T-helper 9 cell (primary cell): ENCODE measurements at places on chromosomes 2 and 18.

- no peak for DNase-seq
These were observed 31.2 kb upstream of the RMP24 start for GRCh38 chr18:35941299-35941698.

- no peak for DNase-seq
These were observed 98.1 kb downstream of the SP3 start for GRCh38 chr2:173866874-173867618.

DNA sequence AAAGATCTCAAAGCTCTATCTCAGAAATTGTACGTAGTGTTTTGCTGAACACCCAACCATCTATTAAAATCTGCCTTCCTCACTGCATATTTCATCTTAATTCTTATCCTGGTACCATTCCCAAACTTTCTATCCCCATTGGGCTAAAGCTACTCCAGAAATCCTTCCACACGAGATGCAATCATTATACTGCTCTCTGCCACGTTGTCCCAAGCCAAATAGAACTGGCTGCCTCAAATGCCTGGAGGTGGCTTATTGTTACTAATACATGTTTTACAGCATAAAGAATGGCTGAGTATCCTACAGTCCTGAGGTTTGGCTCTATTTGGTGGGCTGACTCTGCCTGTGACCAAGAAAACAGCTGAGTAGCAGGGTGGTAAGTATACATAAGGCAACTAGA lies 306.0 kb upstream of the ACVR2A start:
- DNase-seq, result no peak

- no peak for DNase-seq
These were observed 323.0 kb downstream of the TSN start for GRCh38 chr2:122078451-122078850.

DNA sequence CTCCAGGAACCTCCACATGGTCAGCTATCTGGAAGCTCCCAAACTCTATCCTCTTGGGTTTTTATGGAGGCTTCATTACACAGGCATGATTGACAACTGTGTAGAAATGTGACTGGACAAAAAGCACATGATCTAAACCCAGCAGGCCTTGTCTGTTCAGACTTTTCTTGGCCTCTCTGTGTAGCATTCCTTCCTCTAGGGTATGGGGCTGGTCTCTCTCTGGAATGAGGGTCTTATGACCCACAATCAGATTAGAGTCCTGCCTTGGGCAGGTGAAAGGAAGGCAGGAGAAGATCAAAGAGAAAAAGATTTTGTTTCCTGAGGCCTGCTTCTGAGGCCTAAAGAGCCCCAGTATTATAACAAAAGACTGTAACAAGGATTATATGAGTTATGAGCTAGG lies 162.7 kb downstream of the SP3 start:
- DNase-seq, result no peak

GRCh38 chr18:28725876-28726275 lies 548.9 kb upstream of the CDH2 start:
- no peak for DNase-seq

GRCh38 chr18:36734596-36734995 lies 94.2 kb downstream of the TPGS2 start:
- DNase-seq, result no peak

DNA sequence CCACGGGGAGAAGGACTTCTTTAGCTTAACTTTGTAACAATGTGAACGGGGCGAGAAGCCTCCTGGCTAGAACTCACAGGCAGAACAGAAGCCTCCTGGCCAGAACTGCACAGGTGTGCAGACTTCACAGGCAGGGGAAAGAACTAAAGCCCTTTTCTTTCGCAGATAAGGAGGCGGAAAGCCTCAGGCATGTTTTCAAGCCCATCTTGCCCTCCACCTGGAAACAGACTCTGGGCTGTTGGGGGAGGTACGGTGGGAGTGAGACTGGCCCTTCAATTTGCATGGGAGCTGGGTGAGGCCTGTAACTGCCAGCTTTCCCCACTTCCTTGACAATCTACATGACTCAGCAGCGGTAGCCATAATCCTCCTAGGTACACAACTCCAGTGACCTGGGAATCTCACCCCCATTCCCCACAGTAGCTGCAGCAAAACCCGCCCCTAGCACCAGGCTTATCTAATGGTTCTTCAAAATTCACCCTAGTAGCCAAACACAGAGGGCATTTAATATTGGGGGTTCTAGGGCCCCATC lies 22.9 kb upstream of the ABCA12 start:
- DNase-seq, result no peak

DNA sequence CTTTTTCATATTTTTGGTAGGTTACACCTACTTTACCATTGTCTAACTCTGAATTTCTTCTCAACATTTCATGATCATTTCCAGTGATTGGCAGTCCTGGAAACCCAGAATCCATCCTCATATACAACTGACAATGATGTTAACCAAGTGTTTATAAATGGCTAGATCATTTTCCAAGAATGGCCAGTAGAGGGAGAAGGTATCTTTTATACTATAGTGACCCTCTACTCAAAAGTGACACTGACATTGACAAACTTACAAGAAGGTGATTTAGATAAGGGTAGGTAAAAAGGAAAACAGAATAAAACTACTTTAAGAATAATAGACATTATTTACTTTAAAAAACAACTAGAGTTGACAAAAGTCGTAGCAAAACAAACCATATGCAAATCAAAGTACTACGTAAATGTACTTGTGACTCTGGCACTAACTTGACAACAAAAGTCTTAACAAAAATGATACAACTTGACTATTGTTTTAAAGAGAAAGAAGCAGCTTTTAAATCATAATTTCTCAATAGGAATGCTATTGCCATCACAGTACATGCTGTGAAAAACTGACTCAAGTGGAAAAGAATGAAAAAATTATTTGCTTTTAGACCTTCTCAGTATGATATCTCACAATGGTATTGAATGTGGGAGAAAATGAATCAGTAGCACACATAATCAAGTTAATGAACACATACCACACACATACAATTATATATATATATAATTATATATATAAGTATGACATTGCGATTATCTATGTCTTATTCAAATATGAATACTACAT lies 76.6 kb upstream of the GRB14 start:
- DNase-seq, result no peak

GRCh38 chr2:42888321-42889245 lies 96.2 kb upstream of the HAAO start:
- DNase-seq, result no peak

DNA sequence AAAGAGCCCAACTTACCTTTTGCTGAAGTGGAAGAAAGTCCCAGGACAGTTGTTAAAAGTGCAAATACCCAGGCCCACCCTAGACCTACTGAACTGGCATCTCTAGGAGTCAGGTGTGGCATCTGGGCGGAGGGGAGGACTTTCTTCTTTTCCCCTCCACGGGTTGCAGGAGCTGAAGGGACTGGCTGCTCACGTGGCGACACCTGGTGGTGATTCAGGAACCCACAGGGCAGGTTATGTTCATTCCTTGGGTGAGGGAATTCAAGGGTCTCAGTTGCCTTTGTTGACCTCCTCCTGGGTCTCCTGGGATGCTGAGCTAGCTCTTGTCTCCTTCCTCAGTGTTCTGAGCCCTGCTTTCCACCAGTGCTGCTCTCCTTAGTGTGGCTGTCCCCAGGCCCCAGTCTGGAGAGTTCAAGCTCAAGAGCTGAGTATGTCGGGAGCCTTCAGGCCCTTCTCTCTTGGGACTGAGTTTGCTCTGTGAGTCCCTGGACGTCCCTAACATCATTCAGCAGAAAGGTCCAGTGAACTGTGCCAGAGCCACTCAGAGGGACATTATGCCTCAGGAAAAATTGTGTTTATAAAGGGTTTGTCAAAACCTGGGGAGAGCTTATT lies 56.9 kb downstream of the DYSF start:
- peak; percentile 70 for DNase-seq

DNA sequence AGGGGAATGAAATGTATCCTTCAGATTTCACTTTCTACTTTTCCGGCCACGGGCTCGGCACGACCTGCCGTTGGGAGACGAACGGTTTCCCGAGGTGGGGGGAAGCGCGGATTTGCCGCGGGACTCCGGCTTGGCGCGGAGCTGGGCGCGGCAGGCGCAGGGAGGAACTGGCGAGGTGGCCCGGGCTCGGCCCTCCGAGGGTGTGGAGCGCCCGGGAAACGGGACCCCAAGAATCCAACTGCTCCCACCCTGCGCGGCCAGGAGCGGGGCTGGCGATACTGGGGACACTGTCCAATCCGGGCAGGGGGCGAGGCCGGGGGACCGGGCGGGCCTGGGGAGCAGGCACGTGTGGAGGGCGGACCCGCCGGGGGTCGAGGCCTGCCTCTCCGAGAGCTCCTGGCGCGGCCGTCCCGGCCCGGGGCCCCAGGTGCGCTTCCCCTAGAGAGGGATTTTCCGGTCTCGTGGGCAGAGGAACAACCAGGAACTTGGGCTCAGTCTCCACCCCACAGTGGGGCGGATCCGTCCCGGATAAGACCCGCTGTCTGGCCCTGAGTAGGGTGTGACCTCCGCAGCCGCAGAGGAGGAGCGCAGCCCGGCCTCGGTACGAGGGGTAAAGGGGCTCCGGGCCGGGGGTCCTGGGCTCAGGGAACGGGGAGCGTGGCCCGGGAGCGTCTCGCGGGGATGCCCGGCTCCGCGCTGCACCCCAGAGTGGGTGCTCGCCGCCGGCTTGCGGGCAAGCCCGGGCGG lies at the start of gene ANXA4:
ANXA4 (plus strand) TSS at position 560 of the 747 bp plus-strand sequence. CDS start 39,432 bp downstream, outside the sequence.
- peak; percentile 48 for DNase-seq

GRCh38 chr2:219576505-219577388 lies 4.6 kb downstream of the INHA start:
- no peak for DNase-seq

DNA sequence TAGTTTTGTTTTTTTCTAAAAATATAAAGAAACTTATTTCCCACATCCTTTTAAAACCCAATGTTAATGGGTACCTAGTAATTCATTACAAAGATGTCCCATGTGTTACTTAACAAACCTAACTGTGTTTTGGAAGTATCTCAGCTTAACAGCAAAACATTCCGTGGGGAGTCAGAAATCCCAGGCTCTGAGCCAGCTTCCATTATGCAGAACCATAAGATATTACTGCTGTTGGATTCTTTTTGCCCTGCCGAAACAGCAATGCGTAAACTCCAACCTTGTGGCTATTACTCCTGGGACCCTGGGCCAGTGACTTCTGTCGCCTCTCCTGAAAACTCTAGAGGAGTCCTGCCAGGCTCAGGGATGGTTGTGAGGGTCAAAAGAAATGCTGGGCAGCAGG lies 174.1 kb downstream of the UXS1 start:
- no peak for DNase-seq

- no peak for DNase-seq
These were observed 3.4 kb downstream of the GEN1 start for GRCh38 chr2:17757321-17757720.

GRCh38 chr2:232884001-232884421 lies 13.9 kb downstream of the SNORC start:
- no peak for DNase-seq

DNA sequence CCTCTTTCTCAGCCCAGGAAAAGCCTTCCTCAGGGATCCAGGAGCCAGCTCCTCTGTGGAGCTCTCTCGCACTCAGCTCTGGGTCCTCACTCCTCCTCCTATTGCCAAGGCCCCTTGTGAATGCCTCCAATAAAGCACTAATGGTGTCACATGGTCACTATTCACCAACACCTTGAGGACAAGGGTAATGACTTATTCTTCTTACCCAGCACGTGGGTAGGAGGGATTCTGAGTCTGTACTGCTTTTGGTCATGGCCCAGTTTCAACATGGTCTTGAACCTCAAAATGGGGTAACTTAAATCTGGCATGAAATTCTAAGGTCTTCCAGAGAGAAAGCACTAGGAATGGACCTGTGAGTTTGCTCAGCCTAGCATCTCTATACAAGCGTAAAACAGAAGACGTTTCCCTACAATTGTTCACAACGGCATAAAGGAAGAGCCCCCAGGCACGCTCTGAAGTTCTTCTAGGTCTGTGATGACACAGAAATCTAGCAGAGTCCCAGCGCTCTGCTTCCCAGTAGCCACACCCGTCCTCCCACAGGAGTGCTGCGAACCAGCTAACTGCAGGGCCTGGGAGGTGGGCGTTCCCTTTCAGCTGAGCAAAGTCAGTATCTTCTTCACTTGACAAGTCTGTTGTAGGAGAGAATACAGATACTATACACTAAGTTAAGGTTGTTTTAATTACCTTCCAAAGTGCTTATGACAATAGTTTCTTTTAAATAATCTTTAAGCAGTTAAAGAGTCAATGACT lies 14.6 kb upstream of the KIDINS220 start:
- no peak for DNase-seq

GRCh38 chr2:7191932-7192331 lies 274.7 kb downstream of the RNF144A start:
- DNase-seq, result no peak

GRCh38 chr2:55357927-55358326 lies 61.7 kb downstream of the CCDC88A start:
- no peak for DNase-seq
